ENCODE measurements at places on chromosomes 7 and 10. TPM values are rescaled to one million over a fixed set of nuclear protein-coding genes. Genes with fewer than 3 reads are reported as not detected.

The MET gene
- total RNA-seq, result 0.88 TPM

The LBX1 gene
- total RNA-seq, result not detected

The OR6V1 gene
- not detected for total RNA-seq

The KCP gene
- total RNA-seq, result 1.2 TPM

The SFRP5 gene
- total RNA-seq, result 35.0 TPM

The IDI2 gene
- total RNA-seq, result not detected

Data from cardiac muscle cell (in vitro differentiated cells and primary cell).